ENCODE measurements at places on chromosomes 2 and 18.

DNA sequence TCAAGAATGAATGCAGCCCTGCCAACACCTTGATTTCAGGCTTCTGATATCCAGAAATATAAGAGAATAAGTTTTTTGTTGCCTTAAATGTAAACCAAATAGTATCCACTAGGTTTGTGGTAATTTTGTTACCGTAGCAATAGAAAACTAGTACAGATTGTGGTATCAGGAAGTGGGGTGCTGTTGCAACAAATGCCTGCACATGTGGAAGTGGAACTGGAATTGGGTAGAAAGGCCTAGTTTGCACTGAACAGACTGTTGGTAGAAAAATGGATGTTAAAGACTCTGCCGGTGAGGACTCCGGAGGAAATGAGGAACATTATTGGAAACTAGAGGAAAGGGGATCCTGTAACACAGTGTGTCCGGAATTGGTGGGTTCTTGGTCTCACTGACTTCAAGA is 145.8 kb upstream of the MGAT5 start:
- no peak for DNase-seq

DNA sequence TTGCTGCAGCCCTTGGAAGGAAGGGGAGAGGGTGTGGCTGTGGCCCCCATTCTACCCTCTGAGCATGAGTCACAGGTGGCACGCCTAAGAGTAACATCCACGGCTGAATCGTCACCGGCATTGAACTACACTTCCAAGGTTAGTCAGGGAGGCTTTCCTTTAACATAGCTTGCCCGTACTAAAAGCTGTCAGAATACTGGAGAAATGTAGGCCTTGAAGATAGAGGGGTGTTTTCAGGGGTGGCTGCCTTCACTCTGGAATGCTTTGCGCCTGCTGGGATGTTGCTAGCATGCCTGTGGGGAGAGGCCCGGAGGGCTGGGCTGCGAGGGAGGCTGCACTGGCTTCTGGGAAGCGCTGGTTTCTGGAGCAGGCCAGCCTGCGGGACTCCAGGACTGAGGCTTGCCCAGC is 333.7 kb downstream of the AGAP1 start:
- peak; percentile 2 for DNase-seq

- DNase-seq, result no peak
These were observed 621 bp upstream of the KCNS3 start for GRCh38 chr2:17877811-17878280.

GRCh38 chr2:28404086-28404485 is 11.4 kb downstream of the FOSL2 start:
- no peak for DNase-seq

GRCh38 chr2:39755466-39755865 is 23.6 kb downstream of the THUMPD2 start:
- no peak for DNase-seq

DNA sequence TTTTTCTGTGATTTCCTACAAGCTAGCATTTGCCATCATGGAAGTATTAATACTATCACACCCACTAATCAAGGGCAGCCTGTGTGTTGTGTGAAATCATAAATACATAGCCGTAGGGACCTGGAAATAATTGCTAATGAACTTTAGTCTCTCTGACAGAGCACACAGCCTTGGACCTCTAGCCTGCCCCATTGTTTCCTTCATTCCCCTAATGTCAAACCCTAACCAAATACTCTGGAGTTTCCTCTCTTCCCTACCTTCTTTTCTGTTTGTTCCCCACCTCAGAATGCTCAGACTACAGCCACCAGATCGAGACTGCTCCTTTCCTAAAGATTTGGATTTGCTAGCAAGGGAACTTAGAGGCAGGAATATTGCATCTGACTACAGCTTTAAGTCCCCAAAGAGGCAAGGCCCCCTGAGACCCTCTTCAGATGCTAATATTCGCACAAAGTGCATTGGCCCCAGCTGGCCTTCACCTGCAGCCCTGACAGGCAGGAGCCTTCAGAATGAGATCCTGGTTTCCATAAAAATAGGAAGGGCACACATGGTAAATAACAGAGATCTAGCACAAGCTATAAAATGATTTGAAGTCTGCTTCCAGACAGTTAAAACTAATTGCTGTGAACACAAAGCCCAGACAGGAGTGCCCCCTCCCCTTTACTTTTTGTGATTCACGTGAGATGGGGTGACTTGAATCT is 279.2 kb upstream of the DCC start:
- no peak for DNase-seq

- peak; percentile 83 for DNase-seq
These were observed 37.8 kb upstream of the CCDC150 start for GRCh38 chr2:196601430-196602306.

- peak; percentile 65 for DNase-seq
These were observed 969.7 kb downstream of the DCDC2C start for GRCh38 chr2:4673025-4673489.

- DNase-seq, result no peak
These were observed 102.2 kb upstream of the TTC39C start for GRCh38 chr18:23912356-23912755.

Measured in Panc1 (cell line).